ENCODE measurements at places on chromosomes 7 and 10.
A peak's percentile ranks its signal among the peaks of the same experiment; 100 is the strongest.

GRCh38 chr10:111481261-111481826, 404.5 kb downstream of the ADRA2A start:
- no peak for DNase-seq

- DNase-seq, result no peak
Measured at GRCh38 chr7:117333168-117333567, 10.3 kb upstream of the WNT2 start.

DNA sequence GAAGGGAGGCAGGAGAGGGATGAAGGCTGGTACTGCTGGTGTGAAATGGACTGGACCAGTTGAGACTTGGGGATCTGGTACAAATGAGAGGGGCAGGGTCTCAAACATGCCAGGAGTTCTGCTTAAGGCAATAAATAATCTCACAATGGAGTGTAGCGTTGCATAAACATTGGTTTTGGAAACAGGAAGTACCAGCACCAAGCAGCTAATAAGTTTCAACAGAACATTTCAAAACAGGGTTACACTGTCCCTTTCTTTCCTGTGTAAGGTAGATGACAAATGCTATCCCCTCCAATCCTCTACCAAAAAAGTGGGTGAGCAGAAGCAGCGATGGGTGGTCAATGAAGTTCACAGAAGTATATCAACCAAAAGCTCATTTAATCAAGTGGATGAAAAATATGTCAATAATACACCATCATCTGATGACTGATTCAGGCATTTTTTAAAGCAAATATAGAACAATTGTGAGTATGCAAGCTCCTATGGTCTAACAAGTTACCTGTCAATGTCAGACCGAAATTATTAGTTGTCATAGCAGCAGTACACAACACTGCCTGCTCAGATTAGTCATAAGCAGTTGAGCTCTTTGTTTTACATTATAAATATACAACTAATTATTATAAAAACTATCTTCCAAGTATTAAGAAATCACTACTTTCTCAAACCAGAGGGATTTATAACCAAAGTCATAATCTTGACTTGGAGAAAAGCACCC, 220.0 kb downstream of the FAM107B start:
- DNase-seq, result no peak

- no peak for DNase-seq
Measured at GRCh38 chr7:129228633-129229032, 3.8 kb downstream of the AHCYL2 start.

- DNase-seq, result no peak
Measured at GRCh38 chr7:2611401-2611800, 20.4 kb upstream of the TTYH3 start.

DNA sequence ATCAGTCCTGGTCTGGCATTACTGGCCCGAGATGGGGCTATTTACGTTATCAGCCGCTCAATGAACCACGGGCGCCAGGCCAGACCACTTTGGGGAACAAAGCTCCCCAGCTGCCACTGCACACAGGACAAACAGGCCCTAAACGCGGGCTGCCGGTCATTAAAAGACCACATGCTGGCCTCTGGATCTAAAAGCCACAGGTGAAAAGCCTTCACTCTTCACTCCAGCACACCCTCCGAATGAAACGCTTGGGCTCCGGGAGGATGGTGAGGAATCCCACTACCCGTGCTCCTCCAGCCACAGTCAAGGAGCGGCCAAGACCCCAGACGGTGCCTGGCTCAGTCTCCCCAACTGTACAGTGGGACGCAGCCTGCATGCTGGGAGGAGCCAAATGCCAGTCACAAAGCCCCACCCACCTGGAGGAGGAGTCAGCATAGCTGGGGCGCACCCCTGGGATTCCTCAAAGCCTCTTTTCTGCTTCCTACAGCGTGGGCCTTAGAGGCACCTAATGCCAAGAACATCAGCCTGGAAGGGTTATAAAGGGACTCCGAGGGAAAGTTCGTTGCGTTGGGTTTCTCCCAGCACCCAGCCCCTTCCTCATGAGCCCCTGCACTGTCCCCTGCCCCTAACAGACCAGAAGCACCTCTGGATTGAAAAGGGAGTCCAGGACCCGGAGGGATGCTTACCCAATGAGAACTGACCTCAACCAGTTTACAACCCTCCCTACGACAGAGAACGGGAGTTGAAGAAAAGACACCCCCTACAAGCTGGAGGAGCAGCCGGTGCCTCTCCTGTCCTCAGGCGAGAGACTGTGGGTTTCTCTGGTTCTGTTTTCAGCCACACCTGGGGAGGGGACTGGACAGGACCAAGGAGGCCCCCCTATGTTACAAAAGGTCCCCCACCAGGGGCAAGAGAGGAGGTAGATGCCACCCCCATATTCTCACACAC, 4.7 kb downstream of the PDGFA start:
- peak; percentile 80 for DNase-seq

- DNase-seq, result peak; percentile 81
Measured at GRCh38 chr10:103554488-103555324, 61.2 kb downstream of the NEURL1 start.

GRCh38 chr10:128808921-128809440, 658.1 kb upstream of the MGMT start:
- DNase-seq, result no peak

DNA sequence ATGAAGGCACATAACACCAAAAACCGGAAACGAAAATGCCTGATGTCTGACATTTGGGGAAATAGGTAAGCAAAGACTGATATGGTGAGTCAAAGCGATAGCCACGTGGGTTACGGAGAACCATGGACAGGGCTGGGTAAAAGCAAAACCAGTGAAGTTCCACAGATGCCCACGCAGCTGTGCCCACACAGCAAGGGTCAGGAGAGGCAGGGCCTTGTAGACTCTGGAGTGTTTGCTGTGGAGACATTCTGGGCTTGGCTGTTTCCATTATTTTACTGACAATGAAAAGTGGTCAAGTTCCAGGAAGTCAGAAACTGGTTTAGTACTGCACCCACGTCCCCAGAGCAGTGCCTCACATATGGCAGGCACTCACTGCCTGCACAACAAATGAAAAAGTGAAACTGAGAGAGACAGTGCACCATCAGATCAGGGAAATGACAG, 148.7 kb downstream of the ZMYND11 start:
- no peak for DNase-seq

GRCh38 chr10:86259901-86260562, 106.6 kb downstream of the GRID1 start:
- DNase-seq, result no peak

DNA sequence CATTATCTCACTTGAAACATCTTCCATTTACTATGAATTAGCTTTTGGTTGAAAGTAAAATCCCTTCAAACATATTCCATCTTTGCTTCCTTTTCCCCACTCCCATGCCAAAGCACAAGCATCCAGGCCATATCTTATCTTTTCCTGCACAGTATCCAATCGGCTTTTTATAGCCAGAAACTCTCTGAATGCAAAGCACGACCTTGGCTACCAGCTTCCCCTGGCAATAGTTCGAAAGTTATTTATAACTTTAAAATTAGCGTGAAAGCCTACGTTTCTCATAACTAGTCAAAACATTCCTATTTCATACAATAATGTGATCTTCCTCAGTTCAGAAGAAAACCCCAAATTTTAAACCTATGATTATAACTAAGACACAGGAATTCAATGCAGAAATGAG, 440 bp downstream of the CTNNA3 start:
- no peak for DNase-seq

DNA sequence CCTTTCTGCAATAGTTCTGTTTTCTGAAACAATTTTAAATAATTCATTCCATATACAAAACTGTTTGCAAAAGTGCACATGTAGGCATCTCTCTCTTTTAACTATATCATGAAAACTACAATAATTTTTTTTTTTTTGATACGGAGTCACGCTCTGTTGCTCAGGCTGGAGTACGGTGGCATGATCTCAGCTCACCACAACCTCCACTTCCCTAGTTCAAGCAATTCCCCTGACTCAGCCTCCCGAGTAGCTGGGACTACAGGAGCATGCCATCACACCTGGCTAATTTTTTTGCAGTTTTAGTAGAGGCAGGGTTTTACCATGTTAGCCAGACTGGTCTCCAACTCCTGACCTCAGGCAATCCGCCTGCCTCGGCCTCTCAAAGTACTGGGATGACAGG, 44.0 kb upstream of the SEMA3A start:
- DNase-seq, result no peak

DNA sequence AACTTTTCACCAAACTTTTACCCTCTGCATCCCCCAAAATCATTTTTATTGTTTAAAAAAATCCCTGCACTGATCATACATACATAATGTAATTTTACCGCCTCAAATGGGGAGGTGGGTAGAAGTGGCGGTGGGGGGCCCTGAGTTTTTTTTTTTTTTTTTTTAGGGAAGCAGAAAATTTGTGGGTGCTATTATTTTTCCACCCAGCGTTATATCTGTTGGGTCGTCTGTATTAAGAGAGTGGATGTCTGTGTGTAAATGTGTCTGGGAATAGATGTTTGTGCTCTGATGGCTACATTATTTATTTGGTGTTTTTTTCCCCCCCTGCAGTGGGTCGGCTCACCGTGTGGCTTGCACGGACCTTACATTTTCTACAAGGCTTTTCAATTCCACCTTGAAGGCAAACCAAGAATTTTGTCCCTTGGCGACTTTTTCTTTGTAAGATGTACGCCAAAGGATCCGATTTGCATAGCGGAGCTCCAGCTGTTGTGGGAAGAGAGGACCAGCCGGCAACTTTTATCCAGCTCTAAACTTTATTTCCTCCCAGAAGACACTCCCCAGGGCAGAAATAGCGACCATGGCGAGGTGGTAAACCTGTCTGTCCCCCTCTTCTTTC, 438 bp downstream of the ARID5B start:
- DNase-seq, result no peak

GRCh38 chr7:46463170-46463569, 542.1 kb upstream of the IGFBP3 start:
- DNase-seq, result no peak

- DNase-seq, result no peak
Measured at GRCh38 chr10:119318411-119319160, 111.2 kb downstream of the GRK5 start.

DNA sequence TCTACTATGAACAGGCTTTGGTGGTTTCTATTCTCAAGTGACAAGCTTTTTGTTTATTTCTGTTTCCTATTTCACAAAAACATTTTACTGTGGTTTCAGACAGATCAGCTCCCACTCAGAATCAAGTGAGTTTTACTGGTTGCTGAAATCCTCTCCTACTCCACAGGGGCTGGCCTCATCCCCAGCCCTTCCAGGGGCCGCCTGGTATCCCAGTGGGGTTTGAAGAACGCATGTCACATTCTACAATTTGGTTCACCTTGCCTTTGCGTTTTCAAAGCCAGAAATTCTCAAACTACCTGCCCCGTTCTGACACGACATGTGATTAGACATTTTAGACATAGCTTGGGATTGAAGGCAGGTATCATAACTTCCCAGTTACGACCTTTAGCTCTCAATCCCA, 160.9 kb upstream of the AGK start:
- DNase-seq, result no peak

- no peak for DNase-seq
Measured at GRCh38 chr10:129662426-129662825, 195.4 kb downstream of the MGMT start.

DNA sequence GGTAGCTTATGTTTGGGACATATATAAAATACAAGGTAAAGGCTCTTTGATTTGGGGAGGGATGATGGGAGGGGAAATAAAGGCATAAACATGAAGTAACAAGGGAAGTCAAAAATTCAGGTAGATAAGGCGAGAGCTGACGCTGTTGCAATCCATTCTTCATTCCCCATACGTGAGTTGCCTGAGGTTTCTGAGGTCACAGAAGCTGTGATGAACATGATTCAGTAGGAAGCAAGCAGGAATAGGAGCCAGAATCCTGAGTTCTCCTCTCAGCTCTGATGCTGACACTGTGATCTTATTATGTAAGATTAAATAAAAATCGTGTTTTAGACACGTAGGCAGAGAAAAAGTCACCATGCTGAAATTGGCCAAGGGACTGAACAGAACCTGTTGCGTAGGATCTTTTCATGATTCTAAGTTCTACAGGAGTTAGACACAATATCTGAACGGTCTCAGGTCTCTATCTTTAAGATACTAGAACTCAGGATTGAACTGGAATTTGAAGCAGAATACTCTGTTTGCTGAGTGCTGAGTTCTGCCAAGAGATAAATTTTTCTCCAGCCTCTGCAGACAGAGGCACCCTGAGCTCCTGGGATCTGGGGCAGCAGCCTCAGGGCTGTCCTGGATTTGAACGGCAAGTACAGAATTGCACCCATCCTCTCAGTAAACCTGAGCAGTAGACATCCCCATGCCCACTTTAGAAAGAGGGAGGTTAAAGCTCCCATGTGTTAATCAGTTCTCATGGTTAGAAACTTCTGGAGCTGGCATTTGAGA, 21.0 kb downstream of the KLF6 start:
- no peak for DNase-seq

- no peak for DNase-seq
Measured at GRCh38 chr10:86583983-86584382, 62.4 kb upstream of the WAPL start.

DNA sequence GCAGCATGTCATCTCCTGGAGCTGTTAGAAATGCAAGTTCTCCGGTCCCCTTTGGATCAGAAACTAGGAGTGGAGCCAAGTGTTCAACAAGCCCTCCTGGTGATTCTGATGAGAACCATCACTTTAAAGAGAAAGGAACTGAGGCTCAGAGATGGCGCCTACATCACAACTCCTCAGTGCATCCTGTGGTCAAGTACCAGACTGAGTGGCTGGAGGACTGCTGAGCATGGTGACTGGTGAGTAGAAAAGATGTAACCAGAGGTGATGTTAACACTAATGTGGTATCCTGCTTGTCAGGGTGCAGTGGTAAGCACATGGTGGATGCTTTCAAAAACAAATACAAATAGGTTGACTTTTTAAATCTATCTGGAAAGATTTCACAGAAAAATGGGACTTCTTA, 3.5 kb upstream of the OIT3 start:
- no peak for DNase-seq

GRCh38 chr7:139479620-139480019, 3.9 kb downstream of the KLRG2 start:
- DNase-seq, result no peak

DNA sequence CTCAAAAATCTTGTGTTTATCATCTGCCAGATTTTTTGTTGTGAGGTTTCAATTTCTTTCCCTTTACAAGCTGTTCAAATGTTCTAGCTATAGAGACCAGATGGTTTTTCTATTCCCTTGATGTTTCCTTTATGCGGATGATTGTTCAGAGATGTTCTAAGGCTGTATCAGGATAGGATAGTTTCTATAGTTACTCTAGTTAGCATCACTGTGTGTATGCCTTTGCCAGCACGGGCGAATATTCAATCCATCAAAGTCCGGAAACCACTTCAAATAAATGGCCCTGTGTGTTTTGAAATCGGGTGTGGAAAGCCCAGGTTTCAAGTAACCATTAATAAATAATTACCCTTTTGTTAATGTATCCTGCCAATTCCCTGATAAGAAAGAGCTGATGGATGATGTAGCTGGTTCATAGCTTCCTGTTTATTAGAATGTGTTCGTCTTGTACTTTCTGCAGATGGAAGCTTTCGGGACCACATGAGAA, 149.8 kb upstream of the PRKCQ start:
- no peak for DNase-seq

All from pancreas (tissue), 10 donors.